ENCODE measurements at places on chromosomes 3 and 15.

- DNase-seq = no peak
Observed at GRCh38 chr3:47161983-47162696, 1.8 kb downstream of the SETD2 start.

- DNase-seq = no peak
Observed at GRCh38 chr3:170792471-170792870, 77.5 kb downstream of the RPL22L1 start.

DNA sequence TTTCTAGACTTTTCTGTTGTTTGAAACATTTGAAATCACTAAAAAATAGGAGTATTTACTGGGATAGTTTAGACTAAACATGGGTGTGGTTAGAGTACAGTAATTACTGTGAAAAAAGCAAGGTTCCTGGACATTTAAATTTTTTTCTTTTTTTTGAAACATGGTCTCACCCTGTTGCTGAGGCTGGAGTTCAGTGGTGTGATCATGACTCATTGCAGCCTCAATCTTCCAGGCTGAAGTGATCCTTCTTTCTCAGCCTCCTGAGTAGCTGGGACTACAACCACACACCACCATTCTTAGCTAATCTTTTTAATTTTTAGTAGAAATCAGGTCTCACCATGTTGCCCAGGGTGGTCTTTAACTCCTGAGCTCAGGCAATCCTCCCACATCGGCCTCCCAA is 20.4 kb upstream of the CELF6 start:
- DNase-seq = no peak

GRCh38 chr15:89003865-89004725 is 84.2 kb upstream of the ABHD2 start:
- DNase-seq = no peak

DNA sequence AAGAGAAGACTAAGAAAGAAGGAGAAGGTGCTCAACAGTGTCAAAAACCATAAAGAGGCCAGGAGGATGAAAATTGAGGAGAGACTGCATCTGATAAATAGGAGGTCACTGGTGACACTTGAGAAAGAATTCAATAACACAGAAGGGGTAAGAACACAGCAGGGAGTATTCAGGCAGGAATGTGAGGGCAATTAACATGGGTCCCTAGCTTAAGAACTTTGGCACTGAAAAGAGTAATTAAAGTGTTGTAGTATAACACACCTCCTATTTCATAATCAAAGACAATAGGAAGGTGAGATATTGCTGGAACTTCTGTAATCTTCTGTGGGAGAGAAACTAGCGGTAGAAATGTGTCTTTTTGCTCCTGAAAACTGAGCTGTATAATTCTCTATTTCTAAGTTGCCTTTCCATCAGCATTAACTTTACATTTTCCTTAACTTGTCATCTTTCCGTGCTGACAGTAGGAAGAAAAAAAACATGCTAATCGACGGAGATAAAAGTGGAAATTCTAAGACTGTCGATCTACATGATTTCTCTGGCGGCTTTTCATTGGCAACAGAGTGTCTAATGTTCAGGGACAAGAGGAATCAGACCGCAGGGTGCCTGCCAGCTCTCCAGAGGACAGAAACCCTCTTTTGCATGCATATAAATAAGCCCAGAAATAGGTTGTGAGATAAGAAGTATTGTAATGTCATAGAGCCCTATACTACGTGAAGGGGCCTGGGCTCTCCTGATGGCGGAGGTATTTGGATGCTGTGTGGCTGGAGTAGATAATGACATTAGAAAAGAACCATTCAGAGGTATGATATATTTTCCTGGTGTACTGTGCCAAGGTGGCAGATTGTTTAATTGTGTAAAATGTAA is 147.9 kb upstream of the GAP43 start:
- no peak for DNase-seq

GRCh38 chr3:112001526-112001925 is 2.8 kb downstream of the TAGLN3 start:
- no peak for DNase-seq

GRCh38 chr3:82654708-82655107 is 893.3 kb upstream of the GBE1 start:
- DNase-seq = no peak

GRCh38 chr3:113663324-113663750 is 33.1 kb downstream of the USF3 start:
- DNase-seq = no peak

- DNase-seq = no peak
Observed at GRCh38 chr3:11539677-11540076, 104.0 kb downstream of the VGLL4 start.

DNA sequence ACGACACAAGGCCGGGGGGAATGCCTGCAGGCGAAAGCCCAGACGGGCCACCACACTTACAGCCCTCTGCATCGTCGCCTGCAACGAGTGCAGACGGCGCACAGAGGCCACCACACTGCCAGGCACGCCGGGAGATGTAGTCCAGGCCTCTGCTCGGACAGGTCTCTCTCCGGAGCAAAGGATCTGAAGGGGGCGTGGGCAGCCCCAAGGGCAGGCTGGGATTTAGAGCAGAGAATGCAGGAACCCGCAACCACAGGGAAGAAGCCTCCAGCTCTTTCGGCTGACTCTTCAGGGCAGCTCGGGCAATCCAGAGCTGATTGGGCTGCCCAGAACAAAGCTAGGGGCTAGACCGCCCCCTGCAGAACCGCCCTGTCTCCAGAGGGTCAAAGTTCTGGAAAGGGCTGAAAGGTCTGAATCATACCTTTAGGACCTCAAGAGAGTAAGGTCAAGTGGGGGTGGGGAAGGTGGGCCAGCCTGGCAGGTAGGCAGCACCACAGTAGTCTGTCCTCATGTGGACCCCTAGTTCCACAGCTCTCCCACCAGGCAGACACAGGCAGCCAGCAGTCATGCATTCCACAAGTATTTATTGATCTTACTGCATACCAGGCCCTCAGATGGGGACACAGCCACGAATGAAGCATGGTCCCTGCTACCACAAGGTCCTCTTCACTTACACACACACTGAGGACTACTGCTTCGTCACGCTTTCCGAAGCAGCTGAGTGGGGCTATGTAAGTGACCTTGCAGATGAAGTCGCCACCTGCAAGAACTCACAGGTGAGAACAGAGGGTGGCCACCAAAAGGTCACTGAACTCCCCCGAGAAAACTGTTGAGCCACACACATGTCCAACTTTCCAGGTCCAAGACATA is at the start of gene AMT:
Gene AMT (minus strand): TSS at position 95 of the 870 bp plus-strand sequence. CDS start 23 bp downstream, at position 72.
- DNase-seq = no peak

GRCh38 chr3:40333416-40333815 is 23.9 kb downstream of the EIF1B start:
- no peak for DNase-seq

DNA sequence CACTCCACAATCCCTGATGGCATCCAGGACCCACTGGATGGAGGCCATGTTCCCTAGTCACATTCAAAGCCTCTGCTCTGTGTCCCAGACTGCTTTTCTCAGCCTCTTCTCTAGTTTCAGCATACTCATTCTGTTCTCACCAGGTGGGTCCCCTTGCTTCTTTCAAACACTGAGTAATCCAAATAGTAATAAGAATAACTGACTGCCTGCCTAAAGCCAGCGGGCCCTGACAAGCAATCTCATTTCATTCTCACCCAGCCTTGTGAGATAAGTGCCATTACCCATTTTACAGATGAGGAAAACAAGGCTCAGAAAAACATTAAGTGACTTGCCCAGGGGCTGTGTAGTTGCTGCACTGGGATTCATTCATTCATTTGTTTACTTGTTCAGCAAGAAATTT is 25.4 kb downstream of the MAPKAPK3 start:
- no peak for DNase-seq

DNA sequence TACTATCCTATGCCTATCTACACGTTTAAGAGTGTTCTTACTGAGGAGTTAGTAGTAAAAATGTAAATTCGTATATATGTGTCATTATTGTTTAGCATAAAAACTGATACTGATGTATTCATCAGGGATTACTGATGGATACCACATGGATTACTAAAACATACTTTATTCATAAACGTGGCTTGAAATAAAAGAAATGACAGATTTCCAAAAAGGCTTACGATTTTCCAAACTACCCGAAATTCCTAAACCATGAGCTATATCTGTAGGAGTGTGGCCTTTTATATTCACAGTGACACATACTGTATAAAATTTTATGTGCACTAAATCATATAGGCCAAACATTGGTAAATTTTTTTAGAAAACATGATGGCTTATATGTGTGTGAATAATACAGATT is 6.9 kb downstream of the TSC22D2 start:
- no peak for DNase-seq

DNA sequence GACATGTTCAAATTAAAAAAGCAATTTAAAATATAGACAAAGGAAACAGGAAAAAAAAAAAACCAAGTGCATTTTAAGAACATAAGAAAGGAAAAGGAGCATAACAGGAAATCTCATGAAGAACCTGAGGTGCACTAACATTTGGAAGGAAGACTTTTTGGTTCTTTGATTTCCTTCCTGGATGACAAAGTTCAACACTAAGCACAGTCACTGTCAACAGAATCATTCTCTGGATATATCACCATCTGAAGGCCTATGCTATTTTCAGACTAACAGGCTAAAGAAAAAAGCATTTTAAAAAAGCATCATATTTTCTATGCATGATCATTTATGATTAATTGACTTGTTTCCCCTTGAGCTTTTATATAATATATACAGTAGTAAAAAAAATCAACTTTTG is 349.6 kb downstream of the PLCL2 start:
- DNase-seq = peak; percentile 8

GRCh38 chr3:52854013-52854412 is 19.2 kb upstream of the MUSTN1 start:
- DNase-seq = no peak

DNA sequence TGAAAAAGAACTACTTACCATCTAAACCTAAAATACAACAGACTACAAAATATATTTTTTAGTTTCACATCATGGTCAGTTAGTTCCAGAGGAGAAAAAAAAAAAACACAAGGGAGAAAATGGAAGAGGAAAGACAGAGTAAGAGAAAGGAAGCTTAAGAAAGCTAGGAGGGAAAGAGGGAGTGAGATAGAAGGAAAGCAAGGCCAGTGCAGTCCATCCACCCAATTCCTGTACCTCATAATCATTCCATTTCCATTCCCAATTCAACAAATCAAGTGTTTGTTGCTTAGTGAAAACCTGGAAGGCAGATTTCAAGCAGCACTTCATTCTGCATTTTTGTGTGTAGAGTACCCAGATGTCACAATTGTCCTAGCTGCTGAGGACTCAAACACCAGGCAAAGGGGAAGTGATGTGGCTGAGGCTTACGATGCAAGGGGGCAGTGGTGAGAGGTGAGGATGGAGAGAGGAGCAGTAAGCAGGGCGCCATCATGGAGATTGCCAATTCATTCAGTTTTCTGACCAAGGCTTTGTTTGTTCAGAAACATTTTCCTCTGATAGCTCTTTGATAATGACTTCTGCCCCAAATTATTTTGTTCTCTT is 83.6 kb upstream of the GSK3B start:
- DNase-seq = no peak

DNA sequence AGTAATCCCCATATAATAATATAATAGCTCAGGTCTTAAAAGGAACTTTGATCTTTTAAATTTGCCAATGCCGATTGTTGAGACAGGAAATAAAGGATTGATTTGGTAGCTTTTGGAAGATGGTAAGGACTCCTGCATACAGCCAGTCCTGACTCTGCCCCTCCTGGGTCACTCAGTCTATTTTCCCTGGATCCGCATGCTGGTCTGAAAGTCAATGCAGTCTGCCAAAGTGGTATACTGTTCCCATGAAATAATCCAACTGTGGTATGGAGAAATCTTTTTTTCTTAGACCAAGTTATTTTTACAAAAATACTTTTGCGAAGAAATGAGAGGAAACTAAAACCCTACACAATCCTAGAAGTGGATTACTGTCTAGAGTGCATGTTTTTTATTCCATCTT is 191.1 kb downstream of the TIGIT start:
- DNase-seq = no peak

DNA sequence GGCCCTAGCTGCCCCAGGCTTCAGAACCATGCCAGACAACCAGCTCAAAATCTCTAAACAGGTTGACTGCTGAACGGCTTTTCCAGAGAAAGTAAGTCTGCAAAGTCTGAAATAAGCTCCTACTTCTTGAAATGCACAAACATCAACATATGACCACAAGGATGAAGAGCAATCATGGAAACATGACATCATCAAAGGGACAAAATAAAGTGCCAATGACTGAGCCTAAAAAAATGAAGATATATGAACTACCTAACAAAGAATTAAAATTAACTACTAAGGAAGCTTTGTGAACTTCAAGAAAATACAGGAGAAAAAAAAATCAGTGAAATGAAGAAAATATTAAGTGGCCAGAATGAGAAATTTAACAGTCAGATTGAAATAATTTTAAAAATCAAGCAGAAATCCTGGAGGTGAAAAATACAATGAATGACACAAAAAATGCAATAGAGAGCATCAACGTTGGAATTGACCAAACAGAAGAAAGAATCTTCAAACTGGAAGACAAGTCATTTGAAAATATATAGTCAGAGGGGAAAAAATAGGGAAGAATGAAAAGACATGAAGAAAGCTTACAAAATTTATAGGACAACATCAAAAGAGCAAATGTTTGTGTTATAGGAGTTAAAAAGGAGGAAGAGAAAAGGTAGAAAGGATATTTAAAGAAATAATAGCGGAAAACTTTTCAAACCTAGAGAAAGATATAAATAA is 364.2 kb downstream of the OCA2 start:
- DNase-seq = no peak

DNA sequence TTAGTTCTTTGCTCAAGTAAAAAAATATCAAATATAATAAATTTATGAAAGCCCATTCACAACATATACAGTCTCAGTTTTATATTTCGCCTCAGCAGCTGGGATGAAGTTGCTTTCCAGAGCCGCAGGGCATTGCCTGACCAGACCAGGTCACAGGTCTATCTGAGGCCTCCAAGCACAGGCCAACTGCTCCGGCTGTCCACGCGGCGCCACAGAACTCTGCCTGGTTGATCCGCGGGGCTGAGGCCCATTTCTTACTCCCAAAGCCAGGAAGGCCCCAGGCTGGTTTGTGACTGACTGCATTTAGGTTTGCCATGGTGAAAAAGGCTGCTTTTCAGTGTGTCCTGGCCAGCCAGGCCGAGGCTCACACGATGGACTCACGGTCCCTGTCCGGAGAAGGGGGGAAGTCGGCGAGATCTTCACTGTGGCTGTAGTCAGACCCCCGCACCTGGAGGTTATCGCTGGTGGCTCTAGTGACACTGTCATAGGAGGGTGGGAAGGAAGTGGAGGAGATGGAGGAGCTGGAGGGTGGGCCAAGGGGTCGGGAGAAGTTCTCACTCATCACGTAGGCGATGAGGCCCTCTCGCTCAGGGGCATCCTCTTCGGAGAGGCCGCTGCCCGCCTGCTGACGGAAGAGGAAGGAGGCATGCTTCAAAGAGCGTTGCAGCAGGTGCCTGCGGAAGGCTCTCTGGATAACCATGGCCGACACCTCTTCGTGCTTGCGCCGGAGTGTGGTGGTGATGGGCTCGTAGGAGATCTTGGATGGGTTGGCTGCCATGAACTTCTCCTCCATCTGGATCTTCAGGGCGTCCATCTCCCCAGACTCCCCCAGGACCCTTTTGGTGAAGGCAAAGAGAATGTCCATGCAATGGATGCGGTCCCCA is 54.1 kb downstream of the EXOG start:
- DNase-seq = no peak

- DNase-seq = no peak
Observed at GRCh38 chr3:195763843-195764825, 43.4 kb downstream of the MUC20 start.

GRCh38 chr15:95362306-95362705 is 968.2 kb upstream of the NR2F2 start:
- no peak for DNase-seq

GRCh38 chr15:67803299-67803698 is 22.0 kb upstream of the SKOR1 start:
- DNase-seq = no peak

Measured in natural killer cell (primary cell).